Activated T-helper 1 cell treated with anti-CD3 and anti-CD28 coated beads, Interleukin-12 subunit alpha, Interleukin-12 subunit beta, Interleukin-2, Interleukin-4 antibody, amounts not matched to agents 30 ng/mL and 10 ng/mL and 1 ng/mL, durations not matched to agents 14 hours and 24 hours and 36 hours (primary cell): ENCODE measurements at places on chromosomes 1 and 21.

DNA sequence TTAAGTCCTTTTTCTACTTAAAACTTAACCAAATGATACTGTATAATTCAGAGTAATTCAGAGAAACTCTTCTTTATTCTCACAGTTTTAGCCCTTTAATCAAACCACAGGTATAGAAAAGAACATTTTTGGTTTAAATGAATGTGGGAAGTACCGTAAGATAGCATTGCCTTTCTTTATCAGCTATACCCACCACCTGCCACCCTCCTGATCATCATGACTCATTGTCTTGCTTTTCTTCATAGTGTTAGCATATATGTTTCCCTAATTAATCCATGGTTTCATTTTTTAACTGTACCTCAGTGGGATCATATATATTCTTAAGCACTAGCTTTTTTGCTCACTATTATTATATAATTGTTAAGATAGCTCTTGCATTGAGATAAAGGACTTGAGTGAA is 27.5 kb upstream of the ANGPTL1 start:
- H3K4me3 ChIP-seq: no peak overlapping the region
- no peak overlapping the region for H3K27ac ChIP-seq
- no peaks in the 10 kb centered on the region for H3K4me1 ChIP-seq
- no peak for DNase-seq

DNA sequence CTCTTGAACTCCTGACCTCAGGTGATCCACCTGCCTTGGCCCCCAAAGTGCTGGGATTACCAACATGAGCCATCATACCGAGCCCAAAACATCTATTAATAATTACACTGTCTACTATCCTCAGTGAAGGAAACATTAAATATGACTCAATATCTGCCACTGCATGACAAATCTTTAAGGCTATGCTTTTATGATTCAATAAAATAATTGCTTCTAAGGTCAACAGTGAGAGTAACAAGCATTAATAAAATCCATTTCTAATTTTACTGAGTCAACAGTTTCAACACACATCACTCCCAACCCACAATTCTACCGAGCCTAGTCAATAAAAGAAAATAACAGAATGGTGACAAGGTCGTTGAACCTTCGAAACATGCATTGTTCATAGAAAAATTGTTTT is 125.5 kb upstream of the CHRM3 start:
- no peak overlapping the region for H3K27ac ChIP-seq
- H3K36me3 ChIP-seq: no peaks in the 10 kb centered on the region
- no peaks in the 10 kb centered on the region for H3K27me3 ChIP-seq
- H3K4me1 ChIP-seq: no peaks in the 10 kb centered on the region

DNA sequence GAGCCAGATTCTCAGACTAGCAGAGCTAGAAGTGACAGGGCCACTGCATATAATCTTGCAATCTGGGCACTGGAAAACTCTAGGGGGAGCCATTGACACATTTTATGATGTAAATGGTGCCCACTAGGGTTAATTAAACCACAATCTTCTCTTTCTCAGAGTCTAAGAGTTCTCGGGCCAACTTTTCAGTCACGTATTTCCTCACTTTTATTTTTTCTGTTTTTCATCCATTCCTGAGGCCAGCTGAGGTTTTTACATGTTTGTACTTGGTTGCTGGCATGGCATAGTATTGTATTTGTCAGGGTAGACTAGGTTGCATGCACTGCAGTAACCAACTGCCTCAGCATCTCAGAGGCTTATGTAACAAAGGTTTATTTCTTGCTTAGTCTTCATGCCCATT is 138.2 kb downstream of the ZNF326 start:
- H3K27ac ChIP-seq: no peak overlapping the region
- H3K27me3 ChIP-seq: peaks cover 5% of the 10 kb centered on the region
- no peak overlapping the region for H3K4me3 ChIP-seq
- DNase-seq: no peak

GRCh38 chr1:111719135-111719534 is 20.1 kb downstream of the INKA2 start:
- no peak overlapping the region for H3K27ac ChIP-seq
- peaks cover 14% of the 10 kb centered on the region for H3K4me1 ChIP-seq
- H3K4me3 ChIP-seq: no peak overlapping the region
- H3K27me3 ChIP-seq: no peaks in the 10 kb centered on the region

DNA sequence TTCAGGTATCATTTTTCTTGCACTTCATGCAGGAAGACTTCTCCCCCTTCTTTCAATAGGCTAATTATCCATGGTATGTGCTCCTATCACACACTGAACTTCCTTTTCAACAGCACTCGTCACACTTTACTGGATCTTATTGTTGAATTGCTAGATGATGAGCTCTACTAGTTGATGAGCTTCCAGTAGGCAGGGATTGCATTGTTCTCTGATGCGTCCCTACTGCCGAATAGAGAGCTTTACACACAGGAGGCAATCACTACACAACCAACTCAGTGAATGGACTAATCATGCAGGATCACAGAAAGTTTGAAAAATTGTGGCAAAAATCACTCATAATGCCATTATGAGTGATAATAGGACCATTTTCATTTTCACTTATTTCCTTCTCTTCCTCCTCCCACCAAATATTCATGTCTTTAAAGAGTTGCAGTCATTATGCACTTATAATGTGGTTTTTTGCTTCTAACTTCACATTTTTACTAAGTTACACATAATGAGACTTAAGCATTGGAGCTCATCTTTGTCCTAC is 128.1 kb upstream of the ZNF648 start:
- no peak overlapping the region for H3K4me3 ChIP-seq
- H3K27ac ChIP-seq: no peak overlapping the region
- no peaks in the 10 kb centered on the region for H3K36me3 ChIP-seq
- no peak for DNase-seq

GRCh38 chr1:94490556-94490955 is 51.0 kb downstream of the F3 start:
- peaks cover 9% of the 10 kb centered on the region for H3K4me1 ChIP-seq
- H3K27ac ChIP-seq: no peak overlapping the region
- DNase-seq: no peak
- peaks cover 15% of the 10 kb centered on the region for H3K36me3 ChIP-seq
- H3K4me3 ChIP-seq: no peak overlapping the region
